Hindlimb muscle (tissue), 1 donor: ENCODE measurements at places on chromosomes 11 and 22. TPM values are rescaled to one million over a fixed set of nuclear protein-coding genes. Genes with fewer than 3 reads are reported as not detected.

The ASCC2 gene
- 38.3 TPM for polyA plus RNA-seq

The MYO18B gene
- polyA plus RNA-seq, result 118 TPM

The CRYBB3 gene
- polyA plus RNA-seq, result 0.23 TPM

The UBE4A gene
- polyA plus RNA-seq, result 22.2 TPM

The DEFB131B gene
- not detected for polyA plus RNA-seq

The CBL gene
- polyA plus RNA-seq, result 13.4 TPM

The CLDN5 gene
- polyA plus RNA-seq, result 58.6 TPM

The MS4A15 gene
- polyA plus RNA-seq, result not detected
